ENCODE measurements at places on chromosomes 2 and 18.
A peak's percentile ranks its signal among the peaks of the same experiment; 100 is the strongest.

DNA sequence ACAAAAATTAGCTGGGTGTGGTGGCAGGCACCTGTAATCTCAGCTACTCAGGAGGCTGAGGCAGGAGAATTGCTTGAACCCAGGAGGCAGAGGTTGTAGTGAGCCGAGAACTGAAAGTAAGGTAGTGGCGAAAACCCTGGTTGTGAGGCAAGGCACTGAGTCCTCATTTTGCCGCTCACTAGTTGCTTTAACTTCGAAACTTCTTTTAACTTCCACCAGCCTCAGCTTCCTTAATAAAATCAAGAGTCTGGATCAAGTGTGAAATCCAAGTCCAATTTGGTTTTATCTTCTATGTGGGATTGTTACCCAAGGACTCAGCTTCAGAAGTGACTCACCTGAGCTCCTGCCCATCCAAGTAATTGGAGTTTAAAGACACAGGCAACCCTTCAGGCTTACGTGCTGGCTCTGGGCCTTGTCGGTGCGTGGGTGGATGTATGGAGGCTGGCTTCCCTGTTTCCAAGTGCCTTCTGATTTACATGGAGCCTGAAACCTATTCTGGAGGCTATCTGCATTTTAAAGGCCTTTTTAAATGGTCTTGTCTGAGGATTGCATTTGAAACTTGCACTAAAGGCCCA lies 374.2 kb upstream of the ID2 start:
- peak; percentile 43 for DNase-seq

DNA sequence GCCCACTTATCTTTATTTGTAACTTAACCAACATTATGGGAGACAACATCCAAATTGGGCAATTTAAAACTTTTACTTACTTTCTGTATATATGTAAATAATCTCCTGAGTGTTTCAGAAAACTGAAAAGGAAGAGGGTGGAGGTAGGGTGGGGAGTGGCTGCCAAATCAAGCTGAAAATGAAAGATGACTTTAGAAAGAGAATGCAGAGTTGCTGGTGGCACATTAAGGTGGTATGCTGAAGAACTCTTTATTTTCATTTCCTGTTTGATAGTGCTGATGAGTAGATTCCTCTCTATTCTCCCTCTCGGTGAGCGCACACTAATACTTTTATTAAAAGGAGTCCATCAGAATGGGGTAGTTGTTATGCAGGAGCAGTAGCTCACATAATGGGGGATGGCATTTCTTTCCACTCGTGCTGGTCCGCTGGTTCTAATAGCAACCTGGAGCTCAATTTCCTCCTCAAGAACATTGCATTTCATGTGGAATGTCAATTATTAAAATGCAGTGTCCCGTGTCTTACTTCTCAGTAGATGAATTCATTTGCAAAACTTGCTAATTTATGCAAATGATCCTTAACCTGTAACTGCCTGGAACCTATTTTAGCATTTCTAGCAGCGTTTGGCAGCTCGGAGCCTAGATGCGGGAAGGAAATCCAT lies 466.9 kb upstream of the HNRNPA3 start:
- DNase-seq = no peak

DNA sequence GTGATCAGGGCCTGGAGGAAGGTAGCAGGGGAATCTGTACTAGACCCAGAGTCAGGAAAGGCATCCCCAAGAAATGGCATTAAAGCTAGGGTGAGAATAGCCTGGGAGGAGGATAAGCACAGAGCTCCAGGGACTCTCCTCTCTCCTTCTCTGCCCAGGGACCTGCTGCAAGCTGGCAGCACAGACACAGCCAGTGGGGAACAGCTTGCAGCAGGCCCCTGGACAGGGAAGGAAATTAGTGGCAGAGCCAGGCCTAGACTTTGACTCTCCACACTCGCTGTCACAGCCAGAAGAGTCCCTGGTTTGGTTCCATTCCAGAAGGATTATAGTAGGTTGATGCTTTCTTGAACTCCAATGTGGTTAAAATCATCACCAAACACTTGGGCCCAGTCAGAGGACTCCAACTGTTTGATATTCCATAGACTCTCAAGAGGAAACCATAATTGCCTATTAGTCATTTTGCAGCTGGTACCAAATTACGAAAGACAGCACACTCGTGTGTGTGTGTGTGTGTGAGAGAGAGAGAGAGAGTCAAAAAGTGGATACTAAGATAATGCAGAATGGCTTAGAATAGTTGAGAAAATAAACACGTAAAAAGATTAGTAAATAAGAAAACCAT lies 95.5 kb upstream of the ATP8B1 start:
- no peak for DNase-seq

DNA sequence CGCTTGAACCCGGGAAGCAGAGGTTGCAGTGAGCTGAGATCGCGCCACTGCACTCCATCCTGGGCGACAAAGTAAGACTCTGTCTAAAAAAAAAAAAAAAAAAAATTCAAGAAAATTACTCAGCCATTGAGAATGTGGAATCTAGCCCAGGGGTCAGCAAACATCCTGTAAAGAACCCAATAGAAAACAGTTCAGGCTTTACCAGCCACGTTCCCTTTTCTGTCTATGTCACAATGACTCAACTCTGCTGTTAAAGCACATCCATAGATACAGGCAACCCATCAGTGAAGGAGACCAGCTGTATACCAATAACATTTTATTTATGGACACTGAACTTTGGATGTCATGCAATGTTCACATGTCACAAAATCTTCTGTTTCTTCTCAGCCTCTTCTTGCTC lies 435.6 kb upstream of the GYPC start:
- DNase-seq = no peak

GRCh38 chr2:237627441-237628246 lies at the start of gene LRRFIP1:
LRRFIP1 (plus strand) TSS chr2:237627587; CDS start chr2:237627645, 58 bp downstream.
- no peak for DNase-seq

DNA sequence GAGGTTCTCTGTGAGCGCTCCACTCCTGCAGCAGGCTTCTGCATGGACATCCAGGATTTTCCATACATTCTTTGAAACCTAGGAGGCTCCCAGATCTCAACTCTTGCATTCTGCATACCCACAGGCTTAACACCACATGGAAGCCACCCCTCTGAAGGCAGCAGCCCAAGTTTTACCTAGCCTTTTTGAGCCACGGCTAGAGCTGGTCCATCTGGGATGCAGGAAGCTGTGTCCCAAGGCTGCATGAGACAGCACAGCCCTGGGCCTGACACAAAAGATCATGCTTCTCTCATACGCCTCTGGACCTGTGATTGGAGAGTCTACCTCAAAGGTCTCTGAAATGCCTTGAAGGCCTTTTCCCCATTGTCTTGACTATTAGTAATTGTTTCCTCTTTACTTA lies 53.6 kb upstream of the RPRM start:
- no peak for DNase-seq

DNA sequence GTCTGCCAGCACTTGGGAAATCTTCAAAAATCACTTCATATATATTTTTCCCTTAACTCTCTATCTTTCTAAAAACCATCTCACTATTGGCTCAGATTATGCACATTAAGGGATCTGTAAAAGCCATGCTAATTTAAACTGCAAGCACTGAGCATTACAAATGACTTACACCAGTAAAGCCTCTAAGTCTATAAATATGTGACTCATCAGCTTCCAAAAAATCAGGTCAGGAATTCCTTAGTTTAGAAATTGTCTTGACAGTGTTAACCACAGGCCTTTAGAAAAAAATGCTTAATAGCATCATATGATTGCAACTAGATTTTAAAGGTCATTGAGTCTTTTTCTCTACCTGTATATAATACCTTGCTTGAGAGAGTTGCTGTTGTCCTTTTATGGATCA lies 1113.6 kb upstream of the PIK3C3 start:
- DNase-seq = no peak

DNA sequence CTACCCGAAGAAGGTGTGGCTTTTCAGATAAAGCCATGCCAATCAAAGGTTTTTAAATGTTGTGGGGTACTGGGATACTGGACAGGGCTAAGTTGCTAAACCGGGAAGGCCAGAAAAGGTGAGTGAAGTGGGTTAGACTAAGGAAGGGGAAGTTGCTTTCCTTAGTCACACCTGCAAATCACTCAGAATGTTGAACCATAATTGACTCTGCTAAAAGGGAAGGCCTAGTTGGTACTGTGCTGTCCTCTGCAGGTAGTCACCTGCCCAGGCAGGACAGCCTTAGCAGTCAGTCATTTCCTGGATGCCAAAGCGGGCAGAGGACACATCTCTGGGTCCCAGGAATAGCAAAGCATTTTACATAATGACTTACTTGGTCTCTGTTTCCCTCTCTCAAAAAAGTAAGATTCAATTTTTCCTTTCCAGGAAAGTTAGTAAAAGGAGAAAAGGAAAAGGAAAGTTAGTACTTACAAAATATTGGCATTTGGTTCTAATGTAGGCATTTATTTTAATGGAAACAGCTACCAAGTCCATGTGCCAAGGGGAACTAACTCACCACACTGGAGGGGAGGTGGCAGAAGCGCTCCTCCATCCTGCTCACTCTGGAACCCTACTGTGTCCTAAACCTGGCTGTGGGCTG lies 60.3 kb downstream of the RFTN2 start:
- DNase-seq = no peak

DNA sequence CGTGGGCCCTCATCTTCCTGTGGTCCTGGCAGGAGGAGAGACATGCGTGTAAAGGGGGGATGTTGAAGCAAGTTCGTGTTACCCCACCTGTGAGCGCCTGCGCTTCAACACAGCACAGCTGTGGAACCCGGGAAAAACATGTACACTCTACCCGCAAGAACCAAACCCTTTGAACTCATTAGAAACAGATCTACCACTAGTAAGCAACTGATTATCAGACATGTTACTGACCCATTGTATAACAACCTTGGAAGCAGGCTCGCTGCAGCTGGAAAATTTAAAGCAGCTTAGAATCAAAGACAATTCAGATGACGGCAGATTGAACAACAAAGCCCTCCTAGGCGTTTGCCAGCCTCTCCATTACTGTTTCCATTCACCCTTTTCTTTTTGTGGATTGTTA lies 771.7 kb upstream of the SALL3 start:
- no peak for DNase-seq

DNA sequence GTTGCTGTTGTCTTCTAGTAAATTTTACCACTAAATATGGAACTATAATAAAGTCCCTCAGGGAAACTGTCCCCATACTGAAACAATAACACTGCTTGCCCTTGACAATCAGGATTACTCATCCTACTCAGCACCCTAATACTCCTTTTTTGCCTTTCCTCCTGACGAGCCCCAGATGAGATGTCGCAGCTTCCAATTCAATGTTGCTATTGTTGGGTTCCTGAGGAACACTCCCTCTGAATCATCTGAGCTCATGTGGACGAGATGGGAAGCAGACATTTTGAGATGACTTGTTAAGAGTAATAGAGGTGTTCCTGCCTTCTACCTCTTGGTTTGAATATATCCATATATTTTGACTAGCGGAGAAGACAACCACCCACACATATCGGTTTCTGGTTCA lies 187.8 kb upstream of the FAM98A start:
- DNase-seq = no peak

GRCh38 chr2:191666732-191667131 lies 11.2 kb upstream of the NABP1 start:
- DNase-seq = no peak

- DNase-seq = no peak
Observed at GRCh38 chr2:150429384-150429961, 58.0 kb downstream of the RND3 start.

- no peak for DNase-seq
Observed at GRCh38 chr18:72727038-72727655, 140.6 kb downstream of the NETO1 start.

GRCh38 chr2:203061346-203061745 lies 46.7 kb downstream of the NBEAL1 start:
- no peak for DNase-seq

DNA sequence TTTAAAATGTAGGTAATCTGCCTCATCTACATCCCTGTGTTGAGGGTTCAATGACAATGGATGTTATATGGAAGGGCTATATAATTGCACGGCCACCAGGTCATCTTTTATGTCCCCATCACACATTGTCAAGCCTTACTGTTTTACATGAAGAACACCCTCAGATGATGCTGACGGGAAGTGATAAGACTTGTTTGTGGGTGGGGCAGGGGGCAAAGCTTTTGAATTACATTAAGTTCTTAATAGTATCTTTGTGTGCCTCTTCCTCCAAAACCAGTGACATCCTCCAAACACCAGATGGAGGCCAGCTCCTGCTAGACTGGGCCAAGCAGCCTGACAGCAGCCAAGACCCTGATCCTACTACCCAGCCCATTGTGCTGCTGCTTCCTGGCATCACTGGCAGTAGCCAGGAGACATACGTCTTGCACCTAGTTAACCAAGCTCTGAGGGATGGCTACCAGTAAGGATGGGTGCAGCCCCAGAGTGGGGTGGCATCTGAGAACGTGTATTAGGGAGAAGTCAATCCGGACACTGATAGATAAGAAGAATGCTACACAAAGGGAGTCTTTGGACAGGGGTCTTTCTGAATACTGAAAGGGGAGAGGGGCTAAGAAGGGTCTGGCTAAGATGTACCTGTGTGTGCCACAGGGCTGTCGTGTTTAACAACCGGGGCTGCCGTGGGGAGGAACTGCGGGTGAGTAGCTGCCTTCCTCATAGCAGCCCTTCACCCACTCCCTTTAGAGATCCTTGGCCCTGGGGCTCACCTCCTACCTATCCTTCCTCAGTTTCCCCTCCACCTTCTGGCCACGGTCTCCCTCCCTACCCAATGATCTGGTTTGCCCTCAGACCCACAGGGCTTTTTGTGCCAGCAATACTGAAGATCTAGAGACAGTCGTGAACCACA lies 5.3 kb downstream of the ABHD1 start:
- DNase-seq = no peak

DNA sequence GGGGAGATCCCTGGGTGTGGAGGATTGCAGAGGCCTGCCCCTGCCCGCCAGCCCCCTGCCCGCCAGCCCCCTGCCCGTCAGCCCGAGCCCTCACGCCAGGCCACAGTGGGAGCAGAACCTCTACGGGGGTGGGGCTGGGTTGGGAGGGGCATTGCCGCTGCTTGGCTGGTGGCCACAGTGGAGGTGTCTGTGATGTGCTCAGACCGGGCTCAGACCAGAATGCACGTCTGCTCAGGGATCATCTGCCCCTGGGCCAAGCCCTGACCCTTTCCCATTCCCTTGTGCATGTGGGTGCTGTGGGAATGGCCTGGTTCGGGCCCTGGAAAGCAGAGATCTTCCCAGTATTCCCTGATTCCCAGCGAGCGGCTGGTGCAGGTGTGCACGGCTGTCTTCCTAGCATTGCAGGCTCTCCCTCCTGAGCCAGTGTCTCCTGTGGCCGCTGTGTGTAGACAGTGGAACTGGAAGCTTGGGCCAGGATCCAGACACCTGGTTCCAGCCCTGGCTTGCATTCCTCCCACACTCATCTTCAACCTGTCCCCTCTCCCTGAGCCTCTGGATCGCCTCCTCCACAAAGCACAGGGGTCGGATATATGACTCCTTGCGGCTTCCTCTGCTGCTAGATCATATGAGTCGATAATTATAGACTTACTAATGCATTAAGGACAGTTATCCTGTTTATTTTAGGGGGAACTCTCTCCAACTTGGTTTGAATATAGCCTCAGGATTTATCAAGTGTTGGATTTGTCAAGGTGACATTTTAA lies 161.6 kb downstream of the LDLRAD4 start:
- no peak for DNase-seq

DNA sequence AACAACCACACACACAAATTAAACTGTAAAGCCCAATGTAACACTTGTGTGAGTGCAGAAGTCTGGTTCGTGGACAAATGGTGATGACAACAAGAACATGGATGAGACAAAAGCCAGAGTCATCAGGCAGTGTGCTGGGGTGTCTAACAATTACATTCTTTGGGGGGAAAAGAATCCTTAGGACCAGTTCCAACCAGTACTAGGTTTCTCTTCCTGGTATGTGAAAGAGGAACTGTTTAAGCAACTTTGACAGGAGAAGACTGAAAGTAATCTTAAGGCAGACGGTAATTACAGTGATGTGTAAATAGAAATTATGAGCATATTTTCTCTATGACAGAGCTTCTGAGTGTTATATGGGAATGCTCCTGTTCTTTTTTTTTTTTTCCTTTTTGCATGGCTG lies 133.4 kb downstream of the AFF3 start:
- no peak for DNase-seq

Data from posterior cingulate gyrus (tissue), 11 donors.